ENCODE measurements at places on chromosomes 7 and 10. TPM values are rescaled to one million over a fixed set of nuclear protein-coding genes. Genes with fewer than 3 reads are reported as not detected.

Gene FAM170B
- total RNA-seq: not detected

Gene ACSL5
- 3.6 TPM for total RNA-seq

Gene PLCE1
- 28.2 TPM for total RNA-seq

Gene ANKRD61
- total RNA-seq: not detected

Gene NACAD
- 8.9 TPM for total RNA-seq

Gene XRCC2
- 5.3 TPM for total RNA-seq

Gene UNCX
- total RNA-seq: 1.3 TPM

Data from camera-type eye (tissue), 1 donor.